Activated CD4-positive, alpha-beta T cell treated with anti-CD3 and anti-CD28 coated beads, Interleukin-2, amount 10 ng/mL, durations not matched to agents 7 days and 5 days (primary cell): ENCODE measurements at places on chromosomes 11 and 22.

GRCh38 chr11:55658031-55658573 is 3.9 kb upstream of the OR4C6 start:
- DNase-seq, result no peak

GRCh38 chr22:28815111-28815510 is 14.7 kb upstream of the XBP1 start:
- DNase-seq, result no peak

- no peak for DNase-seq
Measured at GRCh38 chr22:35445933-35446332, 46.0 kb downstream of the MCM5 start.

GRCh38 chr11:11389238-11389637 is 36.2 kb upstream of the CSNK2A3 start:
- no peak for DNase-seq

DNA sequence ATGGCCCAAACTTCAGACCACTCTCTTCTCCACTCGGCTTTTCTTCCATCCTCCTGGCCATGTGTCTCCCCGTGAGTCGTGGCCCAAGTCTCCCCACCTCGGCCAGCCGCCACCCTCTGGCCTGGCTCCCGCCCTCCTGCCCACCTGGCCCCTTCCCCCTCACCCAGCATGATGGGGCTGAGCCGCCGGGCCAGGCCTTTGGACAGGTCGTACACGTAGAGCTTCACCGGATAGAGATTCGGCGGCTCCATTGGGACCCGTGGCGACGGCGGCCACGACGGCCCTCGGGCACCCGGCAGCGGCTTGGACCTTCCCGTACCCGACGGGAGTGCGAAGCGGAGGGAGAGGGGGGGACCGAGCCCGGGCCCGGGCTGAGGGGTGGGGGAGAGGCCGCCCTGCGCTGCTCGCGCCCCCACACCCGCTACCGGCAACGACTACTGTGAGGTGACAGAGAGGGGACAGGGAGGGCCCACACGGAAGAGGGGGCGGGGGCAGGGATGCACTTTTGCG is at the start of gene DESI1:
DESI1 (minus strand) TSS at position 455 of the 510 bp plus-strand sequence; CDS start at position 251, 204 bp downstream.
- DNase-seq, result no peak

GRCh38 chr11:105537531-105537930 is 72.3 kb upstream of the GRIA4 start:
- DNase-seq, result no peak

DNA sequence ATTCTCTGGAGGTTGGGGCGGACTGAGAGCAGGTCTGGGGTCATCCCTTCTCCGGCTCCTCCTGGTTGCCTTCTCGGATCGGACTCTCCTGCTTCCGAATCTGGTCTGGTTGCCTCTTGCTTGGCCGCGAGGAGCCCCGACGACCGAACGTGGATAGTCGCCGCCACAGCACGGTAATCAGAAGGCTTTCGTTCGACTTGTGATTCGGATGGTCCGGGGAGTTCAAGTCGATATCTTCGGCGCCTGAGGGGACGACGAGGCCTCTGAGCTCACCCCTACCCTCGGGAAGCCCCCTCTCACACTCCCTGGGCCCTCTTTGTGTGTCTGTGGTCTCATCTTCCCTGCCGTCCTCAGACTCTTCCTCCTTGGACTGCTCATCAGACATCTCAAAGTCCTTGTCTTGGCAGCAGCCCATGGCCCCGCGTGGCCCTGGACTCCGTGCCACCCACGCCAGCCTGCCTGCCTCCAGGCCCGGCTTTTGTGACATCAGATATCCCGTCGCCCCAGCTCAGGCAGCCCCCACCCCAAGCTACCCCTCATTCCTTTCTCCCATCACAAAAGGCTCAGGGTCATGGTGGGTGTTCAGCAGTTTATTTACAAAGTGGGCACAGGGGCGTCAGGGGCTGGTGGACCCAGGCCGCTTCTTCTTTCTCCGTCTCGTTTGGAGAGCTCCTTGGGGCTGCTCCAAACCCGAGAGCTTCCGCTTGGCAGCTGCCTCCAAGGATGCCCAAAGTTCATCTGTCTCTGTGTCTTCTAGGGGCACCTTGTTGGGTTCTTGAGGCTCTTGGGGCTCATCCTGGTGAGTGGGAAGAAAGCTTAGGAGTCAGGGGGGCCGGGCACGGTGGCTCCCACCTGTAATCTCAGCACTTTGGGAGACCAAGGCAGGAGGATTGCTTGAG is at the start of gene TEX54:
TEX54 (minus strand) TSS at position 506 of the 899 bp plus-strand sequence.
- no peak for DNase-seq

DNA sequence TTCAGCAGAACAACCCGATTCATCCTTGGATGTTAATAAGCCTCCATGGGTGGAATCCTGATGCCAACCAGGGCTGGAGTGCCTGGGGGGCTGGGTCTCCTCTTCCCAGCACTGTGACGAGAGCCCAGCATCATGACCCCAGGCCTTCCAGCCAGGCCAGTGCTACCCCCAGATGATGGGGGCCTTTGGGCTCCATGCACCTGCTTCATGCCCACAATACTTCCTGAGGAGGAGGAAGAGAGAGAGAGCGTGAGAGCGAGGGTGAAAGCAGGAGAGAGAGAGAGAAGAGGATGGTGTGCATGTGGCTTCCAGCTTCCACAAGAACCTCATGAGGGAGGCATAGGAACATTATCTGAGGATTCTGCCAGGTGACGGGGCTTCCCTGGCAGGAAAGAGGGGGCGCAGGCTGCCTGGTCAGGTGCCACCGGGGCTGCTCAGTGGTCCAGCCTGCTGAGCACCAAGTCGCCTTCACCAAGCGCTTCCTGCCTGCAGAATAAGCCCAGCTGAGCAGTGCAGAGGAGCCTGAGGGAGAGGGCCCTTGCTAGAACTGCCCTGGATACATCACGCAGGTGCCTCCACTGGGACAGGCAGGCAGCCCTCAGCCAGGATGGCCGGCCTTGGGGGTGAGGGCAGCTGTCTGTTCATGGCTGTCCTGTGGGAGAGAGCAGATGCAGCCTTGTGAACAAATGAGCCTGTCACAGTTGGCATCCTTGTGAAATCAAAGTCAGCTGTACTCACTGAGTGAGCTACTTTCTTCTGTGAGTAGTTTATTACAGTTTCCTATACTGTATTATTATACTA is 243.3 kb upstream of the B3GAT1 start:
- no peak for DNase-seq

- DNase-seq, result no peak
Measured at GRCh38 chr22:19525666-19526065, 1.5 kb upstream of the CLDN5 start.
